D721Med (cell line): ENCODE measurements at places on chromosomes 12 and 14.

DNA sequence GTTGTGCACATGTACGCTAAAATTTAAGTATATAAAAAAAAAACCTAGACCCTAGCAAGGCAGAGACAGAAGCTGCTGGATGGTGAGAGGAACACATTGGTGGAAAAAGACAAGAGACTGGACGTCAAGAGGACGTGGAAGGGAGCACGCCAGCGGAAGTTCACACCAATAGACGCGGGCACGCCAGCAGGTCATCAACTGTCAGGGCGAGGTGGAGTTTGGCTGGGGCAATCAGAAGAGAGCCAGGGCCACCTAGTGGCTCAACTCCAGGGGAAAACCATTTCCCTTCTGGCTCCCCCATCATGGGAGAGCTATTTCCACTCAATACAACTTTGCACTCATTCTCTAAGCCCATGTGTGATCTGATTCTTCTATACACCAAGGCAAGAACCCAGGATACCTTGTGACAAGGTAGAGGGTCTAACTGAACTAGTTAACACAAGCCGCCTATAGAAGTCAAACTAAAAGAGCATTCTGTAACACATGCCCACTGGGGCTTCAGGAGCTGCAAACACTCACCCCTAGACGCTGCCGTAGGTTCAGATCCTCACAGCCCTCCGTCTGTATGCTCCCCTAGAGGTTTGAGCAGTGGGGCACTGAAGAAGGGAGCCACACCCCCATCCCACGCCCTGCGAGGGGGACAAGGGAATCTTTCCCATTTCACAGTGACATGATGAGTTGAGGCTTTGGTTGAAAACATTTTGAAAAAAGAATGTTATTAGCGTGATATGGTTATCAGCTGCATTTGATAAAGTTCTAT lies 702.7 kb downstream of the TMTC2 start:
- no peak for DNase-seq

GRCh38 chr12:89892436-89892835 lies 183.8 kb upstream of the ATP2B1 start:
- no peak for DNase-seq

GRCh38 chr12:83779526-83779925 lies 1092.8 kb downstream of the TMTC2 start:
- DNase-seq = no peak

GRCh38 chr14:88612981-88613380 lies 50.1 kb downstream of the ZC3H14 start:
- DNase-seq = no peak

- DNase-seq = no peak
These were observed 58.7 kb upstream of the STK38L start for GRCh38 chr12:27185234-27186021.
